NCI-H1048 (cell line): ENCODE measurements at places on chromosomes 7 and 10.

- no peak for DNase-seq
Observed at GRCh38 chr10:4902571-4903011, 60.6 kb upstream of the AKR1C1 start.

GRCh38 chr7:133821171-133821570, 306.0 kb upstream of the LRGUK start:
- no peak for DNase-seq

DNA sequence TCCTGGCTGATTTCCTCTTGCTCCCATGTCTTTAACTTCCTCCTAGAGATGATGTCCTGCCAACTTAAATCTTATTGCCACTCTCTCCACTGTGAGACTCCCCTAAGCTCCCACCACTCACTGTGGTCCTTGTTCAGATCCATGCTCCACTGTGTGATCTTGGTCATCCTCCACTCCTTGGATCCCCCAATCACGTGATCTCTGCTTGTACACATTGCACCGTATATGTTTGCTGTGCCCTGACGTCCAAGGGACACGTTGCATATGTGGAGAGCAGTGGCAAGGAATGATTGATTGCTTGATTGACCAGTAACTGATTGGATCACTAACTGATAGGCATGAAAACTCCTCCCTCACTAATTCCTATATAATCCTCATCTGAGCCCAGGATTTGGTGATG, 395.1 kb downstream of the SDK1 start:
- no peak for DNase-seq

- no peak for DNase-seq
Observed at GRCh38 chr7:105213611-105214010, 175.1 kb downstream of the SRPK2 start.

- no peak for DNase-seq
Observed at GRCh38 chr7:117590191-117590590, 110.4 kb downstream of the CFTR start.

- no peak for DNase-seq
Observed at GRCh38 chr7:26042237-26042636, 109.8 kb upstream of the NFE2L3 start.

GRCh38 chr7:2700141-2700850, 12.3 kb downstream of the AMZ1 start:
- DNase-seq: no peak

DNA sequence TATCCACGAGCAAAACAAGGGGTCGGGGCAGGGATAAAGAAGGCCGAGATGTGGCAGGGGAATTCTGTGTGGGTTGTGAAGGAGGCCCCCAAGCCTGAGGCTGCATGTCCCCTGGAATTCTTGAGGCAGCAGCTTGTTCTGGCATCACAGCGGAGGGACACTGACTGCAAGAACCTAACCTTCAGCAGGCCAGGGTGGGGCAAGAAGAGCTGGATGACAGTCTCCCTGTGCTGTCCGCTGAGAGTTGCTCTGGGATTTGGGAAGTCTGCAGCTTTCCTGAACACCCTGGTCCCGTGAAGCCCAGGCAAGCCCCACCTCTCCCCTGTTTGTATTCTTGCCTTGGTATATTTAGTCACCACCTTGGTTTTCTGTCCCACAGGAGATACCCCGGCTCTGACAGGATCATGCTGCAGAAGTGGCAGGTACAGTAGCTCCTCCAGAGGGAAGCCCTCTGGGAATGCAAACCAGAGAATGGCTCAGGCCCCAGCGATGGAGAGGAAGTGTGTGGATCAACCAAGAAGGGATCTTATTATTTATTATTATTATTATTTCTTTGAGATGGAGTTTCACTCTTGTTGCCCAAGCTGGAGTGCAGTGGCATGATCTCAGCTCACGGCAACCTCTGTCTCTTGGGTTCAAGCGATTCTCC, 1.9 kb upstream of the LRRC18 start:
- no peak for DNase-seq

DNA sequence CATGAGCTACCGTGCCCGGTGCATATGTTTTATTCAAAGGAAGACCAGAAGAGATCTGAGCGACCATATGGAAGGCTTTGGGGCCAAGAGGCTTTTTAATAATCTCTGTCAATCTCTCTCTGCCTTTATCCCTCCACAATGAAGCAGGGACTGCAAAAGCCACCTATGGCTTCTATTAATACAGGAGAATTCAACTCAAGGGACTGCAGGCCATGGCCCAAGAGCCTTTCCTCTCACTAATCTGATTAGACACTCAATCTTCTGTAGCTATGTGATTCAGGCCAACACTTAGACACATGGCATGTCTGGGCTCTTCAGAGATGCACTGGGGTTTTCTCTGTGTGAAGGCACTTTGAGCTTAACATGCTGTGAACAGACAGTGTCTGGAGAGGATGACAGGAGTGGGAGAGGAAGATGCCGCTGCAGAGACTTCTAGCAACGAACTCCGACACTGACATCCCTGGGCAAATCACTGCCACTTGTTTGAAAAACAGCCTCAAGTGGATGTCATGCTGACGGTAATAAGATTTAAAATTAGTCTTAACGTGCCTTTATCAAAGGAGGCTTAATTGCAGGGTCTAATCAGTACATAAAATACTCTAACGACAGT, 114.4 kb upstream of the AOAH start:
- no peak for DNase-seq

DNA sequence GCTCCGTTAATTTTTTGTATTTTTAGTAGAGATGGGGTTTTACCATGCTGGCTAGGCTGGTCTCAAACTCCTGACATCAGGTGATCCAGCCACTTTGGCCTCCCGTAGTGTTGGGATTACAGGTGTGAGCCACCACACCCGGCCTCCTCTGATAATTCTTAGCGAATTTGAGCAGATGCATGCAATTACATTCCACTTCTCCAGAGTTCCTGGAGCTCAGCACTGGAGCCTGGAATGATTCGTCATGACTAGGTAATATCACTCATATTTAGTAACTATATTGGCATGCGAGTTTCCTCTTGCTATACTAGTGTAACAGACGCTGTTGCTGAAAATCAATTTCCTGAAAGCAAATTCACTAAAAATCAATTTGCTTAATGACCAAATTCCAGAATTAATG, 86.8 kb downstream of the MKX start:
- no peak for DNase-seq

DNA sequence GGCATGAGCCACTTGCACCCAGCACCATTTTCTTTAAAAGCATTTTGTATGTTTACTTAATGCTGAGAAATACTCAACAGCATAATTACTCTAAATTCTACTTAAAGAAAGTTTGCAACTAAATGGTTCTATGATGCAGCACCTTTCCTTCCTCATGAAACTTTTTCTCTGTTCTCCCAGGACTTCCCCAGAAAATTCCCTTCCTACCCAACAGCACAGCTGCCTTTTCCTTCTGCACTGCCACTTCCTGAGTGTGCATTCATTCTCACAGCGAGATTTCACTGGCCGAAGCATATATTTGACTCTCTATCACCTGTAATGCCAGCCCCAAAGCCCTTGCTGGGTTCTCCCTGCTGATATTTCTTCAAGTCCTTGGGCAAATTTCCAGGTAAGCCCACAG, 41.5 kb upstream of the DGKI start:
- DNase-seq: no peak

DNA sequence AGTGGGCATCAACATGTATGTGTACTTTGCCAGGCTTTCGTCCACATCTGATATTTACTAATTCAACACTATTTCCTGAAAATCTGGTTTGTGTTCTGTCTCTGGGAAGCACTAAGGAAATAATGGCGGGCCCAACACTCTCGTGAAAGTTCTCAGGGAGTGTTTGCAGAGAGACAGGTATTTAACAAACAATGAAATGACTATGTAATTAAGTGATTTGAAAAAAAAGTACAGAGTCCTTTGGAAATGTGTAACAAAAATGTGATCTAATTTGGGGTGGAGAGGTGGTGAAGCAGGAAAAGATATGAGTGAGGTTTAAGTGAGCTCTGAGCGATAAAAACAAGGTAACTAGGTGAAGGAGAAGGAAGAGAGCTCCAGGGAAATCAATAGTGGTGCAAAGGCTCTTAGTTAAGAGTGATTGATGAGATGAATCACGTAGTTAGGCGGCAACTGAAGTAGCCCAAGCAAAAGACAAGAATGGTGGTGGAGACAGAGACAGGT, 95.3 kb upstream of the DNAJB12 start:
- DNase-seq: no peak

DNA sequence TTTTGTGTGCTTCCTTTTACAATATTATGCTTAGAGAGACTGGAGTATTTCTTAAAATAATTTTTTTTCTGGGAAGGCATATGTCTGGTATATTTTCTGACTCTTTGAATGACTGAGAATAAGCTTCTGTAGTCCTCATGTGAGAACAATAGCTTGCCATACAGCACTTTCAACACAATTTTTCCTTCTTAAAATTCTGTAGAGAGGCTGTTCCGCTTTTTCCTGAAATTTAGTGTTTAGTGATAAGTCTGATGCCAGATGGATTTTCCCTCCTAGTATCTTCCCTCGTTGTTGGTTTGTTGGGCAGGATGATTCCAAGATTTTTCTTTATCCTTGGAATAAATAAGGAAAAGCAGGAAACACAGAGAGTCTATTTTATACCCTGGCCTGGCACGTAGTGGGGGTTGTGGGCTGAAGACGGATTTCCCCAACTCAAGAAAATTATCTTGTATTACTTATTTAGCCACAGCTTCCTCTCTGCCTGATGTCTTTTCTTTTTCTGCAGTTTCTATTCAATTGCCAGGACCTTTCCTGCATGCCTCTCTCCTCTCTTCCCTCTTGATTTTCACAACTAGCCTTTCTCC, 111.2 kb downstream of the AOAH start:
- DNase-seq: no peak

- no peak for DNase-seq
Observed at GRCh38 chr7:43942250-43942649, 16.0 kb downstream of the UBE2D4 start.

GRCh38 chr10:124092250-124092859, 1.0 kb downstream of the CHST15 start:
- no peak for DNase-seq

- no peak for DNase-seq
Observed at GRCh38 chr10:84755311-84755710, 426.9 kb downstream of the CCSER2 start.

GRCh38 chr10:25028711-25029110, 12.3 kb downstream of the THNSL1 start:
- no peak for DNase-seq

GRCh38 chr10:50653142-50653541, 29.4 kb upstream of the SGMS1 start:
- no peak for DNase-seq

DNA sequence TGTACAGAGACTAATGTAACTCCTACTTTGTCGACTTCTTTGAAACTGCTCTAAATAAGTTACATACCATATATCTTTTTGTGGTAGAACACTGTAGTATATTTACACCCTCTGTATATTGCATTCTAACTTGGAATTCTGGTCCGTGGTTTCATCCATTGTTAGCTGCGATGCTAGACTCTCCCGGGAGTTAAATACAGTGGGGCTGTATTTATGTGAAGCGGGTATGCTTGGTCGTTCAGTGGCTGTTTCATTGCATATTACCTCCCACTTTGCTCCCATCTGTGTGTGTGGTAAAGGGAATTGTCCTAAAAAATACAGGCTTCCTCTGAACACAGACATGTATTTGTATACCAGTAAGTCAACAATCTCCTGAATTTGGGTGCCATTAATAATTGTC, 231.1 kb downstream of the SLC25A13 start:
- peak; percentile 54 for DNase-seq

DNA sequence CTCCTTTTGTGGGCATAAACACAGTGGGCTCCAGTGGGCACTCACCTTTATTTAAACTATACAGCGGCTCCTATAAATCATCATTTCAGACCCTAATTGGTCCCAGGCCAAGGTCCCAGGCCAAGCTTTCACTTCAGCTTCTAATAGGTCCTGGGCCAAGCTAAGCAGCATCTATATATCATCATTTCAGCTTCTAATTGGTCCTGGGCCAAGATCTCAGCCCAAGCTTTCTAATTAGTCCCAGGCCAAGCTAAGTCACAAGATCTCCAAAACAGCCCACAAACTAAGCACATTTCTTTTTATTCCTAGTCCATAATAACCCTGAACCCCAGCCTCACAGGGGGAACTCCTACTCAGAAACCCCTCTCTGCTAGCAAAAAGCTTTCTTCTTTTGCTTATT, 47.1 kb downstream of the ZNF680 start:
- no peak for DNase-seq

DNA sequence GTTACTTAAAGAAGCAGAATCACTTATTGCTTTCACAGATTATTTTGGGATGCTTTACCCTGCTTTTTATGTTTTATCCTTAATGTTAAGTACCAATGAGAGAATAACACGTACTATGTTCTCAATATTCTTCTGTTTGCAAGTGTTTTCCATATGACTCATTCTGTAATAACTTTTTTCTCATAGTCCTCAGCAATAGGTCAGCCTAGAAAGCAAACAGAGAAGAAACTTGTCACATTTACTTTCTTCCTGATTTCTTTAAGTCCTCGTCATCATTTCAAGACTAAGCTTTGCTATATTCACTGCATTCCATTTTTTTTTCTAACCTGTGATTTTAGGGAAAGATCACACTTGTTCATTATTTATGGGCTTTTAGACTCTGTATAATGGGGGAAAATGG, 6.8 kb upstream of the AGR2 start:
- no peak for DNase-seq

GRCh38 chr7:133771788-133772419, 355.2 kb upstream of the LRGUK start:
- DNase-seq: no peak

GRCh38 chr7:50660830-50661175, 95.6 kb upstream of the DDC start:
- no peak for DNase-seq

DNA sequence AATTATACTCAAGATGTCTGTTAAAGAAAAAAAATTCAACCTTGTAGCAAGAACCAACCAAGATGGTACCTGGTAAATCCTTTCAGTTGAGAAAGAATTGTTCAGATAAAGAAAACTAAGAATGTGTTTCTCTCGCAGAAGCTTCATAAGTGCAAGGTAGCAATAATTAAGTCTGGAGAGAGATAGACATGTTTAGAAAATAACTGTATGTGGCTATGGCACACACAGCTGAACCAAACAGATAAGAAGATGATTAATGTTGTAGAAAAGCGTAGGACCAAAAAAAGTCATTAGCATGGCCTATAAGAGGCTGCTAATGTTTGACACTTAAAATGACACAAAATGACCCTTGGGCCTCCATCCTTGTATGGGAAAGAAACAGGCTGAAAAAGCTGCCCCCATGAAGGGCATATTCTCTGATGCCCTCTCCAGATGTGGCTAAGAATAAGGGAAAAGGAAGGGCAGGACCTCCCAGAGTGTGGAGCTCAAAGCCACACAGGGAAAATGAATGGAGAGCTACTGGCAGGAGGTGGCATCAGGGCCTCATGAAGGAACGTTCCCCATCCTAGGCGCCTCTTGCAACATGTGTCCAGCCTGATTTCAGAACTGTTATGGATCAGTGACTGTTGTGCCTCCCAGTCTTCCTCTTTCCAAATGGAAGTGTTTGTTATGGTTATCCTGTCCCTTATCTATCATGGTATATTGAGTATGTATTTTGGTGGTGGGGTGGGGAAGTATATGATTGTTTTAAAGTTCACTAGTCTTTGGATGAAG, 30.7 kb downstream of the TLL2 start:
- DNase-seq: no peak

- DNase-seq: no peak
Observed at GRCh38 chr10:31620226-31621151, 301.5 kb downstream of the ZEB1 start.
